ENCODE measurements at places on chromosomes 7 and 10.

DNA sequence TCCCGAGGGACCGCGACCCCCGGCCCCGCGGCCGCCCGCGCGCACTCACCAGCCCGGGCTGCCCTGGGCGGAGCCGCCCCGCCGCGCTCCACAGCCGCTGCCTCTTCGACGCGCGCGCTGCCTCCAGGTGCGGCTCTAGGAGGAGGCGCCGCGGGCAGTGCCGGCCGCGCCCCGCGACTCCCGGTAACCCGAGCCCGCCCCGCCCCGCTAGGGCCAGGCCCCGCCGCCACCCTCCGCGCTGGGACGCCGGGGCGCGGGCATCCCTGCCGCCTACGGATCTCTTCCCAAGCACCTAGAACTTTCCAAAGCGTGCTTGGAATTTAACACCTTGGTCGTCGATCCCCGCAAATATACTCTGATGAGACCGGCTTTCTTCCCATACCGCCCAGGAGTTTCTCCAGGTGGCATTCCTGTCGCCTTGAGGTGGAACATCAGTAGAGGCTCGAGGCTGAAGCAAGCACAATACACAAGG lies at the start of gene SLC26A5:
Gene SLC26A5, minus strand, starts transcription at position 159 of the 472 bp plus-strand sequence. CDS start 24,693 bp downstream, outside the sequence.
- DNase-seq: peak; percentile 72

DNA sequence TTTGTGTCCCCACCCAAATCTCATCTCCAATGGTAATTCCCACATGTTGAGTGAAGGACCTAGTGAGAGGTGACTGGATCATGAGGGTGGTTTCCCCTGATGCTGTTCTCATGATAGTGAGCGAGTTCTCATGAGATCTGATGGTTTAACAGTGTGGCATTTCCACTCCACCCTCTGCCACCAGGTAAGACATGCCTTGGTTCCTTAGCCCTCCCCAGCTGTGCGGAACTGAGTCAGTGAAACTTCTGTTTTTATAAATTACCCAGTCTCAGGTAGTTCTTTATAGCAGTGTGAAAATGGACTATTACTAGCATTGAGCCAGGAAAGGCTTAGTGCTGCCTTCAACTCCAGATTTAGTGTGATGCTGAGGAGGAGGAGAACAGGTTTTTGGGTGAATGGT lies 222.2 kb downstream of the ADRA2A start:
- DNase-seq: no peak

- DNase-seq: no peak
Observed at GRCh38 chr10:14129770-14130169, 201.0 kb downstream of the FRMD4A start.

DNA sequence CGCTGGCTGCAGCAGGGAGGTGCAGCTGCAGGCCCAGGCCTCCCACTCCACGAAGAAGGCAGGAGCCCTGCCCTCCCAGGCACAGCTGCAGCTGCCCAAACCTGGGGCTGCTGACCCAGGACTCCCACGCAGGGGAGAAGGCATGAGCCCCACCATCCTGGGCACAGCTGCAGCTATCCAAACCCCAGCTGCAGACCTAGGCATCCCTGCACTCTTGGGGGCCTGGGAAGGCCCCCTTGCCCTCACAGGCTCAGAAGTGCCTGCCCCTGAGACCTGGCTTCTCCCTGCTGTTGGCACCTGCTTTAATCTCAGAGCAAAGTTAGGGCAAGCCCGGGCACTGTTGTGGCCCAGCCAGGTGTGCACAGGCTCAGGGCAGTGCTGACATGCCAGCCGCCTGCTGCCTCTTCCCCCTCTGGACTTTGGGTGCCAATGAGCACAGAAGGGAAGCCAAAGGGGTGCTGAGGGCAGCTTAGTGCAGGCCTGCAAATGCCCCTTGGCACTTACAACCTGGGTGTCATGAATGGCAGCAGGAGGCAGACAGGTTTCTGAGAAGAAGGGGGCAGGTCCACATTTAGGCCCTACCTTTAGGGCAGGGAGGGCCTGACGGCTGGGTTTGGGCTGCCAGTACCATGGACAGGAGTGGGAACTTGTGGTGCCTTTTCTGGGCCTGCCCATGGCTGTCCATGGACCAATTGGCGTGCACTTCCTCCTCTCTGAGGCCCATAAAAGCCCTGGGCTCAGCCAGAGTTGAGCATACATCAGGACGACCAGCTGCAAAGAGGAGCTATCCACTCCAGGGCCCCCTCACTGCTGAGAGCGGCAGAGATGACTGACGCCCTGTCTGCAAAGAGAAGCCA lies 31.1 kb downstream of the CRTAC1 start:
- no peak for DNase-seq

- DNase-seq: peak; percentile 28
Observed at GRCh38 chr10:69734797-69735468, 66.8 kb upstream of the COL13A1 start.

- DNase-seq: no peak
Observed at GRCh38 chr7:130956417-130957136, 222.6 kb upstream of the KLF14 start.

DNA sequence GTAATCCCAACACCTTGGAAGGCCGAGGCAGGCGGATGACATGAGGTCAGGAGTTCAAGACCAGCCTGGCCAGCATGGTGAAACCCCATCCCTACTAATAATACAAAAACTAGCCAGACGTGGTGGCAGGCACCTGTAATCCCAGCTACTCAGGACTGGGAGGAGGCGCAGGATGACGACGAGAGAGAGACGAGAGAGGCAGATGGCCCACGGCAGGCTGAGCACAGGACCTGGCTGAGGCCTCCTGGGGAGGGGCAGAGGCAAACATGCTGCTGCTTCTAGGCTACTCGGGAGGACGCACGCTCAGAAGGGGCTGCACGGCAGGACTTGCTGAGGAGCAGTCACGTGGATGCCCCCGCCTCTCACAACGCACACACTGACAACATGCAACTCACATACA lies 22.4 kb downstream of the DIP2C start:
- no peak for DNase-seq

Measured in RPMI8226 (cell line).